ENCODE measurements at places on chromosomes 16 and 17. TPM values are rescaled to one million over a fixed set of nuclear protein-coding genes. Genes with fewer than 3 reads are reported as not detected.

The HCRT gene
- not detected for polyA plus RNA-seq

GRCh38 chr17:3886776-3887175 lies 6.1 kb downstream of the CAMKK1 start:
- DNase-seq: no peak

- DNase-seq: no peak
Measured at GRCh38 chr16:87045466-87046216, 271.6 kb downstream of the C16orf95 start.

The TMEM92 gene
- polyA plus RNA-seq: 24.0 TPM

DNA sequence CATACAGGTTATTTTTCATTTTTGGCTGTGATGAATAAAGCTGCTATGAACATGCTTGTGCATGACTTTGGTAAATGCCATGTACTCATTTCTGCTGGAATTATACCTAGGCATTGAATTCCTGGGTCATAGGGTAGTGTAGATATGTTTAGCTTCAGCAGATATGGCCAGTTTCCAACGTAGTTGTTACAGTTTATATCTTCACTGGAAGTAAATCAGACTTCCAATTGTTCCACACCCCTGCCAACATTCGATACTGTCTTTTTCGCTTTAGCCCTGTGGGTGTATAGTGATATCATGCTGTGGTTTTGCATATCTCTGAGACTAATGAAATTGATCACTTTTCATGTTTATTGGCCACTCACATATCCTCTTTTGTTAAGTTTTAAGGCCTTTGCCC lies 50.4 kb downstream of the ARHGAP27 start:
- DNase-seq: no peak

The TMEM94 gene
- 43.5 TPM for polyA plus RNA-seq

The VMO1 gene
- polyA plus RNA-seq: 2.7 TPM

Measured in hepatocyte (in vitro differentiated cells).